ENCODE measurements at places on chromosomes 3 and 15.

- DNase-seq: no peak
Observed at GRCh38 chr15:40266828-40267304, 16.0 kb downstream of the ANKRD63 start.

DNA sequence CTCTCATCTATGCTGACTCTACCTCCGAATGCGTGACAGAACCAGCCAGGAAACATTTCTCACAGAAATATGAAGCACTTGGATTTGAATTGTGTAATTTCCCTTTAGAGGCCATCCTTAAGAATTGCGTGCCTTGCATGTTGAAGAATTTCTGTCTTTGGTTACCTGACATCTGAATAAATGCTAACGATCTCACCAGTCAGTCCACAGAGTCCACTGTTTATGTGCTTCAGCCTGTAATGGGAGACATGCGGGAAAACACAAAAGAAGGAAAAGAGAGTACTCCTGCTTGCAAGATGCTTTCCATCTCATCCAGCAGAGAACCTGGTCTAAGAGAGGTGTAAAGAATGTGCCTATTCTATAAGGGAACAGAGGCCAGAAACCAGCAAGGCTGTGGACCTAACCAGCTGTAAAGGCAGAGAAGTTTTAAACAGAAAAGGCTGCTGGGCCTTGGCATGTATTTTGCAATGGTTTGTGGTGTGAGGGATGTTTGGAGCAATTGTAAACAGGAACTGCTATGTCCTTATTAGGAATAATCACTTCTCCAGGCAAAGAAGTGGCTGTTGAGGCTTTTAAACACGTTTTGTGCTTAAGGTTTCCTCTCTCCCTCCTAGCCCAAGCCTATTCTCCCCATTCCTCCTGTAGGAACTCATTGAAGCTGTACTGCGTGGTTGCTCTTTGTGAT, 36.4 kb upstream of the BOC start:
- no peak for DNase-seq

DNA sequence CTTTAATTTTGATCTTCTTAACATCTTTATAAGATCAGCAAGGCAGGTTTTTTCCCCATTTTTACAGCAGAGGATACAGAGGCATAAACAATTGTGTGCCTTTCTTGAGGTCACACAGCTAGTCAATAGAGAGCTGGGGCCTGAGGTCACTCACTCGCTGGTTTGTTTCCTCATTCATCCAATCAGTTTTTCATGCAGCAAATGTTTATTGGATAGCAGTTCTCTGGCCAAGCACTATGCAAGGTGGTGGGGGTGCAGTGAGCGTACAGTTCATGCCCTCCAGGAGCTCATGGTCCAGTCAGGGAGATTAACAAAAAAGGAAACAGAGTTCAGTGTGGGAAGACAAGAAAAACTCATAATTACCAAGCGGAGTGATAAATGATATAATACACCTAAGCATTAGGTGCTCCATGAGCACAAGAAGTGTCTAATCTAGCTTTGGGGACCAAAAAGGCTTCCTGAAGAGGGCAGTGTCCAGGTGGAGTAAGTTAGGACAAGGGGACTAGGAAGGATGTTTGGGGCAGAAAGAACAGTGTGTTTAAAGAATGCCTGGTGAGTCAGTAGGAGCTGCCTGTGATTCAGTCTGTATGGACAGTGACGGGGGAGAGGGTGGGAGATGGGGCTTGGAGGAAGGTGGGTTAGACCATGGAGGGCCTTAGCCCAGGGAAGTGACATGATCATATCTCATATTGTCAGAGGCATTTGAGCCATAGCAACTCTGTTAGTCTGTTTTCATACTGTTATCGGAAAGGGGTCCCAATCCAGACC, 29.3 kb downstream of the MAP2K5 start:
- no peak for DNase-seq

- DNase-seq: no peak
Observed at GRCh38 chr15:91973481-91973880, 120.0 kb downstream of the SLCO3A1 start.

DNA sequence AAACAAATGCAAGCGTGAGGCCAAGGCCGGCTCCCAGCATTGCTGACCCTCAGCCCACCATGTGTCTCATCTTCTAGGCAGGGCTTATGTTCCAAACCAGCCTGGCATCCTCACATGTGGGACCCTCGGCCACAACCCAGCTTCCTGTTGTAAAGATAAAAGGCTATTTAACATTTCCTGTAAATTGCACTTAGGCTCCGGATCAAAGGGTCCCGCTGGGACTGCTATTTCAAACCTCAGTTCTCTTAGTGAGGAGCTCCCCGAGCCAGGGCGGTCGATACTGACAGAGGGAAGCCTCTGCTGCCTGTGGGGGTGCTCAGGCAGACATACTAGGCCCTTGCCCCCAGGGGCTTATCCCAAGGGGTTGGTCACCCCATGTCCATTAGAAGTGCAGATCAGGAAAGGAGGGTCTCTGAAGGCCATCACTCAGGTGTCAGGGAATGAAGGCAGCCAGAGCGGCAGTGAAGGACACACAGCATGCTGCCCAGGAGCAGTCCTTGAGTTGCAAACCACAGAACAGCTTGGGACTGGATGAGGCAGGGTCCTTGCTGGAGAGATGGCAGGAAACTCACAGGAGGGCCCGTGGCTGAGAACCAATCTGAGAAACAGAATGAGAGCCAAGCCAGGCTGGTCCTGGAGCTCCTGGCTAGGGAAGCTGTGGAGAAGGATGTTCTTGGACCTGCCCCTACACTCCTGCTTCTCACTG, 239.9 kb downstream of the TLE3 start:
- DNase-seq: no peak

DNA sequence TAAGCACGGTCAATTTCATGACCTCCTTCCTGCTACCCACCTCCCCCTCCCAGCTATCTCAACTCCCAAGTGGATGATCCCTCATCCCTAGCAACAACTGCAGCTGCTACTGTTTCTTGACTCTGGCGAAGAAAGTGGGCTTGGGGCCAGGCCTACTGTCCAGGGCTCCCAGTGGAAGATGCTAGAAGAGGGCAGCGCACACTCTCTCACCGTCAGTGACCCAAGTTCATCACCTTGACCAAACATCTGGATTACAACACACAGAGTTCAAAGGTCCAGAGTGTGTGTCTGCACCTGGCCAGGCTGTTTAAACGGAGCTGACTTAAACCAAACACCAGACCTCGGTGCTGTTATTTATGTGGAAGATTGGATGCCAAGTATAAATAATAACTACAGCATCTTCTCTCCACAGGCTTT, 385.6 kb downstream of the SHQ1 start:
- DNase-seq: no peak

DNA sequence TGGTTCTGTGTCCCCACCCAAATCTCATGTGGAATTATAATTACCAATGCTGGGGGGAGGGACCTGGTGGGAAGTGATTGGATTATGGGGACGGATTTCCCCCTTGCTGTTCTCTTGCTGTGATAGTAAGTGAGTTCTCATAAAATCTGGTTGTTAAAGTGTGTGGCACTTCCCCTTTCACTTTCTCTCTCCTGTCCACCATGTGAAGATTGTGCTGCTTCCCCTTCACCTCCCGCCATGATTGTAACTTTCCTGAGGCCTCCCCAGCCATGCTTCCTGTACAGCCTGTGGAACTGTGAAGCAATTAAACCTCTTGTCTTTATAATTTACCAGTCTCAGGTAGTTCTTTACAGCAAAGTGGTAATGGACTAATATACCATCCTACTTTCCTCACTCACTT, 289.6 kb downstream of the EFHB start:
- no peak for DNase-seq

DNA sequence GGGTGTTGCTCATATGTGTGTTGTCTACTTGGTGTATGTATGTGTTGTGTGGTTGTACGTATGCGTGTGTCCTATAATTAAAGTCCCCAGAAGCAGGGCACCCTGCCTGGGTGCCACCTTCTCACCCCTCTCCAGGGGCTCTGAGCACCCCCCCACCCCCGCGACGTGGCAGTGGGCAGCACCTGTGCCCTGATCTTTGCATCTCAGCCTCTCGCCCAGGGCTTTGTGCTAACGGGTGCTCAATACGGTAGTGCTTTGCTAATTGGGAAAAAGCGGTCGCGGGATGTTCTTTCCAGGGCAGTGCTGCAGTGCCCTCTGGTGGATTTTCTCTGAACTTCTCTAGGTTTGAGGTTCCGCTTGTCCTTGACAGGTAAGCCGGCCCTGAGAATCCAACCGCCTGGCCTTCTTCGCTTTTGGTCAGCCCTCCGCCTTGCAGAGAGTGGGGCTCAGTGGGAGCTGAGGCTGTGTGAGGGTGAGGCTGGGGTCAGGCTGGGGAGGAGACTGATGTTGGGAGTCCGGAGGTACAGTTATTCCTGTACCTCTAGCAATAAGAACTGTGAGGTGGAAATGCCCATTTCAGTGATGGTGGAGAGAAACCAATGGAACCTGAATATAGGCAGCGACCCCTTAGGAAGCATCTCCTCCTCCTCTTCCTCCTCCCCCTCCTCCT, 17.6 kb upstream of the EPHB3 start:
- peak; percentile 61 for DNase-seq

DNA sequence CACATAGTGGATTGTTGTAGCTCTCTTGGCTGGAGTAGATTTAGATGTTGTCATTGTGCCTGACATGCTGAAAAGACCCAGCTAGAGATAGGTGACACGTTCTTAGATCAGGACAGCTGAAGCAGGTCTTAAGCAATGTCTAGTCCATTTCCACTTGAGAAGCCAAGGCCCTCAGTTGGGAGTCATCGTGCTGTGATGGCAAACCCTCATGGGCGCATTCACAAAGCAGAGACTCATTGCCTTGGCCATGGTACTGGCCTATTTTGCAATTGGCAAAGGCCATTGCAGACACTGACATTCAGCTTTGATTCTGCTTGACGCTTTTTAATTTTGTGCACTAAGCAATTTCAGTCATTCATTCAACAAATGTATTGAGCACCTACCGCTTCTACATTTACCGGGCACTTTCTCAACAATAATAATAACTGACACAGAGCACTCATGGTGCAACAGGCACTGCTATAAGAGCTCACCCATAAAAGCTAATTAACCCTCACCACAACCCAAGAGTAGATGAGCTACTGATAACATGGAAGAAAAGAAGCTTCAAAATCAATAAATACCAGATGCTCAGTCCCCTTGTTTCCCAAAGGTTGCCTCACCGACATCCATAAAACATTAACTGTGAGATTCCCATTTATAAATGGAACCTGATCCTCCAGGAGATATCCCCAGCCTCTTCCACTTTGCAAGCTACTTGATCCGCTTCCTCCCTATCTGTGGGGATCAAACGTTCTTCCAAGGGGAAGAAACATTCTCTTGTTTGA, 200.1 kb downstream of the TLE3 start:
- DNase-seq: no peak

DNA sequence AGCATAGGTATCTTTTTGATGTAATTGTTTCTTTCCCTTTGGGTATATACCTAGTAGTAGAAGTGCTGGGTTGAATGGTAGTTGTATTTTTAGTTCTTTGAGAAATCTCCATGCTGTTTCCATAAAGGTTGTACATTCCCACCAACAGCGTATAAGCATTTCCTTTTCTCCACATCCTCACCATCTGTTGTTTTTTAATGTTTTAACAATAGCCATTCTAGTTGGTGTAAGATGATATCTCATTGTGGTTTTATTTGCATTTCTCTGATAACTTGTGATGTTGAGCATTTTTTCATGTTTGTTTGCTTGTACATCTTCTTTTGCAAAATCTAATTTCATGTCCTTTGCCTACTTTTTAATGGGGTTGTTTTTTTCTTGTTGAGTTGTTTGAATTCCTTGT, 80.0 kb upstream of the TMC3 start:
- DNase-seq: no peak

- DNase-seq: no peak
Observed at GRCh38 chr3:187064210-187065115, 74.8 kb downstream of the RPL39L start.

DNA sequence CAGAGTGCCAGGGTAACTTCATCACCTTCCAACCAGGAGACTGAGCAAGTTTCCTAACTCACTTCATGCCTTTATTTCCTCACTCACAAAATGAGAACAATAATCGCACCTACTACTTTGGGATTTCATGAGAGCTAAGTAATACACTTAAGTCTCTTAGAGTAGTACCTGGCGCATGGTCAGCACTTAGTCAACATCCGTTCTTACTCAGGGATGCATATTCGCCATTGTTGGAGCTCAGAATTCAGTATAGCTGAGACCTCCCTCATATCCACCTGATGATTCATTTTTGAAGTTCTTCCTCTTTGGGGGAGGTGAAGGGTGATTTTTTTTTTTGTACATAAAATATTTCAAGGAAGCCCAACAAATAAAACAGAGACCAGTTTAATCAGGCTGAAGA, 188.2 kb downstream of the AGBL1 start:
- no peak for DNase-seq

DNA sequence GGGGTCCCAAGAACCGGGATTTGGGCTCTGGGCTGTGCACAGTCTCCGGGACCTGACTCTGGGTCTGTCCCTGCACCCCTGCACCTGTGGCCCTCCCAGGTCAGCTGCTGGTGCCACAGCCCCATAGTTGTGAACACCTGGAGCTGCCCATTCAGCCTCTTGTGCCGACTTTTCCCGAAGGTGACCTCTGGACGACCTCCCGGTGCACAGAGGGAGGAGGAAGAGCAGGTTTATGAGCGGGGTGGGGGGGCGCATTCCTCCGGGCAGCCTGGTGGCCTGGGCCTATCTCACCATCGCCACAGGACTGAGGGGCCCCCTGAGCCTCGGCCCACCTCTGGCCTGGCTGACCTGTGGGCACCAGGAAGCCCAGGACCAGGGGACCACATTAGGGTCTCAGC, 45.3 kb downstream of the DNAJB8 start:
- DNase-seq: no peak

GRCh38 chr15:41233367-41233771, 2.3 kb downstream of the CHP1 start:
- no peak for DNase-seq

DNA sequence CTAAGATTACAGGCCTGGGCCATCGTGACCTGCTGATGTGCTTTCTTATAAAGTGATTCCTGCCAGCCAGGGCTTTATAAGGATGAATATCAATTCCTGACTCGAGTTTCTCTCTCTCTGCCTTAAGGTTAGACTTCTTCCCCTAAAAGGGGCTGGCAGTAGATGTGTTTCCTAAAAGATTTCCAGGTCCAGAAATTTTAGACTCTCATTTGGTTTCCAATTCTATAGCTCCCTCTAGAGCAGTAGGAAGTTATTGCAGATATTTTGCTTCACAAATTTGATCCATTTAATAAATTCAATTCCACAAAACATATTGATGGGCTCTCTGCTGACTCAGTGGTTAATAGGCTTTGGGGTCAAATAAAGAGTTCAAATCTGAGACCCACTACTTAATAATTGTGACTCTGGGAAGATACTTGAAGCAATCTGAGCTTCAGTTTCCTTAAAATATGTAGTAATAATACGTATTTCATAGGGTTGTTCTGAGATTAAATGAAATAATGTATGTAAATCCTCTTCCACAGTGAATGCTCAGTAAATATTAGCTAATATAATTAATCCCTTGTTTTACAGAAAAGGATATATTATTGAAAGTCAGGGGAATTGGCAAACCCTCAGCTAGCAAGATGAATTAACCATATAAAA, 2.1 kb downstream of the TRIM69 start:
- no peak for DNase-seq

- peak; percentile 11 for DNase-seq
Observed at GRCh38 chr3:113018536-113019181, 27.9 kb downstream of the GTPBP8 start.

DNA sequence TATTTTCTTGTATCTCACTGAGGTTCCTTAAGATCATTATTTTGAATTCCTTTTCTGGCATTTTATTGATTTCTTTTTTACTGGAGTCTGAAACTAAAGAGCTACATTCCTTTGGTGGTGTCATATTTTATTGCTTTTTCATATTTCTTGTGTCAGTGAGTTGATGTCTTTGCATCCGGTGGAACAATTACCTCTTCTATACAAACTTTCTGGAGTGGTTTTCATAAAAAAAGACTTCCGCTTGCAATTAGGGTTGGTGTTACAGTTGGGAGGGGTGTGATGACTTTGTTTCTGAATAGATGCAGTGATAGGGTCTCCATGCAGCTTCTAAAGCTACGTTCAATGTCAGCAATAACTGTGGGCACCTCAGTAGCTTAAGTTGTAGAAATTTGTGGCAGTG, 181.7 kb downstream of the LPP start:
- no peak for DNase-seq

All from activated CD4-positive, alpha-beta T cell treated with anti-CD3 and anti-CD28 coated beads for 4 hours (primary cell).